Stimulated activated CD4-positive, alpha-beta T cell treated with anti-CD3 and anti-CD28 coated beads, Interleukin-12 subunit alpha, Interleukin-12 subunit beta, amount 100 ng/mL, for 24 hours (primary cell): ENCODE measurements at places on chromosomes 4 and X.

- DNase-seq = no peak
These were observed 42.6 kb downstream of the ARFIP1 start for GRCh38 chr4:152822323-152822722.

DNA sequence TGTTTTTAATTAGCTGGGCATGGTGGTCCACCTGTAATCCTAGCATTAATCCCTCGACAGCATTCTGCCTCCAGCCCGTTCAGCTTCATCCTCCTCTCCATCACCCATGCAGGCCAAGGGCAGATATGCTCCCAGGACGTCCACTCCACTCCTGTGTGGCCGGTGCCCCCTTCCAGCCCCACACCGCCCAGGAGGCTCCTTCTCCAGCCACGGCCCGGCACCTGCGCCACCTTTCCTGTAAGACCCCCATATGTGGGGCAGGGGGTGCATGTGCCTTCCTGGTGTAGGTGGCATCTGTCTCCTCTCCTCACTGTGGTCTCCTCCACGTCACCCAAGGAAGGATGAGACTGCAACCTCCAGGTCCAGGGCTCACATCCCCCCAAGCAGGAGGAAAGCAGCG lies 57.0 kb upstream of the MXD4 start:
- DNase-seq = no peak

DNA sequence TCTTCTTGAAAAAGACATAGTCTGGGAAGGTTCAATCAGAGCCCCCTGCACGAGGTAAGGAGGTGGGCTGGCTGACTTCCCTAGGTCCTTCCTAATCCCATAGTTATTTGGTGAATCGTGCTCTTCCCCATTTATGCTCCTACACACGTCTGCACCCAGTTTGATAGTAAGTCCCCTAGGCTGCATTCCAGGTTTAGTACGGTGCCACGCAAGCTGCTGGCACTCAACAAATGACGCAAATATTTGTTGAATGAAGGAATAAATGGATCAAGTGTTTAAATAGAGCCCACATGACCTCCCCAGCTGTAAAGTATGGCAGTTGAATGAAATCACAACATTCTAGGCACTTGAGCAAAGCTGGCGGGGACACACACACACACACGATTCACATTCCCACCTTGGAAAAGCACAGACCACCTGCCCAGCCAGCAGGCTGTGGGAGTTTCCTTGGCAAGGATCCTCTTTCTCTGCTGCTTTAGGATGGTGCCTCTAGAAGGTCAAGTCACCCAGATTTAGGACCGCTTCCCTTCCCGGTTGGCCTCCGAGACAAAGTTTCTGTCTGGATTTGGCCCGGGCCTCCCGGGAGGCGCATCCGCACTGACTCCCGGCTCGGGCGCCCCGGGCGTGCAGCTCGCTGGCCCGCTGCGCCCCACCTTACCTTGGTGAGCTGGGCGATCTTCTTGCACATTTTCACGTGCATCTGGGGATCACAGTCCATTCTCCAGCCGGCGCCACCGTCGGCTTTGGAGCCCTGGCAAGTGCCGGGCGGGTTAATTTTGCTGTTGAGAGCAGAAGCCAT lies 721 bp downstream of the FAM184B start:
- DNase-seq = no peak

- DNase-seq = no peak
These were observed 26.3 kb upstream of the PRSS48 start for GRCh38 chr4:151250706-151251105.

DNA sequence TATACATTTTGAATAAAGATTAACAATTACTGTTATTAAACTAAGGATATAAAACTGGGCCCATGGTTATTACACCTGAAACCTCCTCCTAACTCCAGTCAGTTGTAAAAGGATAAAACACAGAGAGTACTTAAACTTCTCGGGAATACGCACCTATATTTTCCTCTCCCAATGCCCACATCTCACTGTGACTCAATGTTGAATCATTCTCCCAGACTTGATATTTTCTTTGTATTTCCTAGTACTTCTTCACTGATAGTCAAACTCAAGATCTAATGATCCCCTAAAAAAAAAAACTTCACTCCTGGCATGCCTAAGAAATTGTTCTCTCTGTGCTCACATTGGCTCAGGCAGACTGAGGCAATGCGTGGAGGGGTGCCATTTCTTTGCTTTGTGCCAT lies 212.5 kb upstream of the DKK2 start:
- DNase-seq = no peak

- DNase-seq = no peak
These were observed 1.6 kb downstream of the STK32B start for GRCh38 chr4:5052726-5053425.

- no peak for DNase-seq
These were observed 50.0 kb downstream of the FGFBP1 start for GRCh38 chr4:15888515-15888914.

GRCh38 chr4:145694929-145695328 lies 15.0 kb downstream of the C4orf51 start:
- DNase-seq = no peak

GRCh38 chr4:57051524-57051923 lies 58.7 kb downstream of the IGFBP7 start:
- DNase-seq = no peak

- DNase-seq = no peak
These were observed 1.3 kb downstream of the PCDH7 start for GRCh38 chr4:30721185-30722091.

DNA sequence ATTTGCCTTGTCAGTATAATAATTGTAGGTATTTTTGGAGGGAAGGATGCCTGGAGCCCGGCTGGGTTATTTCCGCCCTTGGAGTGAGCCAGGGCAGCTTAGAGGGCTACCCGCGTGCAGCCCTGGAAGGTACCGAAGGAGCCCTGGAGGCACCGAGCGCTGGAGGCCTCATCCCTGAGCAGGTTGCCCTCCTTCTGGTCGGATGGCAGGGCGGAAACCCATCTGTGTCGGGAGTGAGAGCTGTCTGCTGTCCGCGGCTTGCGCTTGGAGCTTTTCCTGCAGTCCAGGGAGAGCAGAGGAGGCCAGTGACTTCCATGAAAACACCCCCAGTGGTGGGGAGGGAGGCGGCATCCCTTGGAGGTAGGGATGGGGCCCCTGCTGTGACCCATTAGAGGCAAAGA lies 122.1 kb downstream of the TBL1X start:
- no peak for DNase-seq

GRCh38 chr4:46354701-46355262 lies 35.1 kb downstream of the GABRA2 start:
- no peak for DNase-seq

GRCh38 chr4:125483278-125483677 lies 168.5 kb downstream of the FAT4 start:
- no peak for DNase-seq

- DNase-seq = no peak
These were observed 14.8 kb upstream of the TRIM60 start for GRCh38 chr4:165016971-165017370.

DNA sequence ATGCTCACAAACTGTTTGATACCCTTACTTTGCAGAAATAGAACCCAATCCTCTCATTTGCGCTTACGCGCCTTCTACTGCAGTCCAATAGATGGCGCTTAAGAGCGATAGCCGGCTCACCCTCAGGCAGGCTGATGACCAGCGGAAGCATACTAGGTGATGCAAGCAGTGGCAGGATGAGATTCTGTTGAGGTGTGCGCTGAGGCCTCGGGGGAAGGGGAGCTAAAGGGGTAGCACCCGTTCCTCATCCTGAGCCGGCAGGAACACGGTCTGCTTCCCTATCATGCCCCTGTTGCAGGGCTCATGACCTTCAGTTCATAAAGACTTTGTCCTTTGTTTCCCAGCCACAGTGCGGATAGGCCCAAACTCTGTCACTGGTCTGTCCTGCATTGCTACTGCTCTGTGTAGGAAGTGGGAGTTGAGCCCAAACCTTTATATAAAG lies 628.9 kb downstream of the TLL1 start:
- DNase-seq = no peak

DNA sequence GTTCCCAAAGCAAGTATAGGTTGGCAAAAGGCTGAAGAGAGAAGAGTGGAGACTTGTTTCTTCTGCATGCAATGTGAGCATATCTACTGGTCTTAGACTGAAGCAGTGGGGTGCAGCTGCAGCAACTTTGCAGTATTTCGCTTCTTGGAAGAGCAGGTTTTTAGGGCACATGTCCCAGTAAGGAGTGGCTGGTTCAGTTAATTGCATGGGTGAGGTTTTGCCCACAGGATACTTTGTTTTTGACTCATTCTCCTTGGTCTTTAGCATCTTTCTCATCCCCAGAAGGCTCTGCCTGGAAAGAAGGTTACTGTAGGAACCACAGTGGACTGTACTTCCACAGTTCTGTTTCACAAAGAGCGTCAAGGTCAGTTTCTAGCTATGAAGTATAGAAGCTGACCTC lies 68.0 kb upstream of the NR3C2 start:
- DNase-seq = no peak

DNA sequence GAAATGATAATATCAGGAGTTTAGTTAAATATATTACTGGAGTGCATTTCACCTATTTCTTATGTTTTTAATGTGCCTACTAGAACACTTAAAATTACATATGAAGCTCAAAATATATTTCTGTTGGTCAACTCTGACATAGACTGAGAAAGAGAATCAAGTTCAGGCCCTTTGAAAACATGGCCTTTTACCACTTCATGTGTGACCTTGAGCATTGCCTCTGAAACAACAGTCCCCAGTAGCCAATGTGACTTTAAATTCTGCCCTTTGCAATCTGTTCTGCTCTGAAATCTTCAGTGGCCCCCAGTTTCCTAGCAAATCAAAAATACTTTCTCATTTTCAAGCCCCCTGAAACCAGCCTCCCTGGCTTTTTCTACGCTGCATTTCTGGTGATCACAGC lies 50.1 kb upstream of the TBC1D14 start:
- DNase-seq = no peak

DNA sequence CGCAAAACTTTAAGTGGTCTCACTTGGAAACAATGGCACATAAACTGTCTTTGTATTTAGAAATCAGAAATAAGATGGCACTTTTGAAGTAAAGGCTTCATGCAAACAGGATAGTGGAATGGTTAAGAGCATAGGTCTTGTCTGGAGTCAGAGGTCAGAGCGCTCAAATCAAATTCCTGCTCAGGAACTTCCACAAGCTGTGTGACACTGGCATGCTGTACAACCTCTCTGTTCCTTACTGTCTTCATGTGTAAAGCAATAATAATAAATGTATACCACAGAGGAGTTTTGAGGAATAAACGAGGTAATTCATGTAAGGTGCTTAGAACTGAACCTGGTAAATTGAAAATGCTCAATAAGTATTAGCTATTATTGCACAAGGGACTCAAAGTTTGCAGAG lies 43.4 kb upstream of the ACSL4 start:
- no peak for DNase-seq

DNA sequence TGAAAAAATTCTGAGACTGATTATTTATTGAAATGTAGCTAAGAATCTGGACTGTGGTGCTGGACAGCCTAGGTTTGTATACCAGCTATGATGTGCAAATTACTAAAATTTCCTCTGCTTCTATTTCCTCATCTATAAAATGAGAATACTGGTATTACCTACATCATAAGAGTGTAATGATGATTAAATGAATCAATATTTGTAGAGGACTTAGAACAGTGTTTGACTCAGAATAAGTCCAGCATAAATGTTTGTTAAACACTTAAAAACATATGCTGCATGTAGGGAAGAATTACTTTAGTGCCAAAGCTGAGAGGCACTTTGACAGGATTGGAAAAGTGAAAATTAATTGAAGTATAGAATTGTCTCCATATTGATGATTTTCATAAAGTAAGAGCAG lies 55.3 kb upstream of the TMPRSS11F start:
- DNase-seq = no peak

DNA sequence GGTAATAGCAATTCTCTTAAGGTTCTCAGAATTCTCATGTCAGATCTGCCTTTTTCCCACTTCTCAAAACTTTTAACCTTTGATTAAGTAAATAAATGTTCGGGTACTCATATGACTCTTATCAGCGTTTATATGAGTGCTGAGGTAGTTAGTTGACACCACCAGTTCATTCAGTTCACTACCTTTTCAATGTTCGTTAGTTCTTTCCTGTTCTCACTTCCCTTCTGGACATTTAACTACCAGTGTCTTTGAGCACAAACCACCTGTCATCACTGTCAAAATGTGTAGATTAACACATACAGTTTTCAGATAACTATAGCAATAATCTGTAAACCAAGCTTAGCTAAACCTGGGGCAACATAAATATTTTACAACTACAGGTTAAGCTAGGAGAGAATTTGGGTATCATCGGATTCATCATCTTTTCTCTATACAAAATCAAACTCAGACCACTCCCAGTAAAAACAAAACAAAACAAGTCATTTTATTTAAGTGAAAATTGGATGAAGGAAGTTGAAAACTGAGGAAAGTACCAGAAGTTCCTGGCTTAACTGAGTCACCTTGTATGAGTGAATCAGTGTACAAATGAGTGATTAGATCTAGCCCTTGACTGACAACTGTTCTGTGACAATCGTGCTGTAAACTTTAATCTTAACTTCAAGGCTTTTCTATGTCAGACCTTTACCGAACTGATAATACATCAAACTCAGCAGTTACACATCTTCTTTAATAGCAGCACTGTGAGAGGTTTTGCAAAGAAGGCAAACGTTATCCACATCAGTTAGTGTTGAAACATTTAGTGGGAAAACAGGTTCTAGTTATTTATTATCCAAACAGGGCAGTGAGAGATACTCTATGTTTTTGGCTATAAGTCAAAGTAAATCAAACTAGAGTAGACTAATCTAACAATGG lies 41.9 kb downstream of the ARHGEF38 start:
- DNase-seq = no peak

- DNase-seq = no peak
These were observed 33.7 kb downstream of the GASK1B start for GRCh38 chr4:158139086-158139485.

GRCh38 chr4:176788248-176788647 lies 4.5 kb downstream of the VEGFC start:
- no peak for DNase-seq

- no peak for DNase-seq
These were observed 75.9 kb downstream of the SPATA18 start for GRCh38 chr4:52126966-52127365.

DNA sequence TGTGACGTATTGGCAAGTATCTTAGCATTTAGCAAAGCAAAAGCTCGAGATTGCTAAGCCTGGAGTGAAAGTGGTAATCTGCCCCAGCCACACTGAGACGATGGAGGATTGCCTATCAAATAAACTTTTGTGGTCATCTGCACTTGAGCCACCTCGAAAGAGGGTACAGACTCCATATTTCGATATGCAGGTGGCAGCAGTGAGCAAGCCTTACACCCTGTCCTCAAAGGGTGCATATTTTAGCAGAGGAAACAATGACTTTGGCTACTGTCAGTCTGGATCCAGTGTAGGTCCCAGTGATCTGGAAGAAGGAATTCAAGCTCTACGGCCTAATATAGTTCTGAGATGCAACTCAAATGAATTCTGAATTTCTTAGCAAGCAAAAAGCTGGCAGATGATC lies 153.9 kb downstream of the ATG4A start:
- DNase-seq = no peak

DNA sequence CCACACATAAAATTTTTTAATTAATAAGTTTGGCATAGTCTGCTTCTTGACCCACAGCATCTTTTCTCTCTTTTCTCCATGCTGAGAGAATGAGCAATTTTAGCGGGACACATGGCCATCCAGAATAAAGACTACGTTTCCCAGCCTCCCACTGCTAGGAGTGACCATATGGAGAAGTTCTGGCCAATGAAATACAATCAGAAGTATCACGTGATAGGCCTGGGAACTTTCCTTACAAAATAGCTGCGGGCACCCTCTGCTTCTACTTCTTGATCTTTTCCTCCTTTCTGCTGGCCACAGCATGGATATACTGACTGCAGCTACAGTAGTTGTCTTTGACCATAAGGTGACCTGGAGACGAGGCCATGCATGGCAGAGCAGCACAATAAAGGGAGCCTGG lies 348.0 kb downstream of the BCOR start:
- DNase-seq = no peak

GRCh38 chr4:83282049-83282535 lies 2.5 kb downstream of the COQ2 start:
- peak; percentile 30 for DNase-seq
